ENCODE measurements at places on chromosomes 6 and 20.

DNA sequence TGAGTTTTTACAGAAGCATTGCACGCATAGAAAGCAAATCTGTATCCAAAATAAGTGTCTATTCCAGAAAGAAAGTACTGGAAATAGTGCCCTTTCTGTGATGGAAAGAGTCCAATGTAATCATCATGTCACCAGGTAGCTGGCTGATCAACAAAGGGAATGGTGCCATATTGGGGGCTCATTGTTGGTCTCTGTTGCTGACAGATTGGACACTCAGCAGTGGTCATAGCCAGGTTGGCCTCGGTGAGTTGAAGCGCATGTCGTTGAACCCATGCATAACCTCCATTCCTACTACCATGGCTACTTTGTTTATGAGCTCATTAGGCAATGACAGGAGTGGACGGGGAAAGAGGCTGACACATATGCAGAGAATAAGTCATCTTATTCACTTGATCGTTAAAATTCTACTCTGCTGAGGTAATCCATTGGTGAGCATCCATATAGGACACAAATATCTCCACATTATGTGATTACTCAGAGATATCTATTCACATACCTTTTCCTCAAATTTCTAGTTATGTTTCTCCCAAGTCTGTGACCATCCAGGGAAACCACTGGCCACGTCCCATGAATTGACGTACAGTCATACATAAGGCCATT is 560.5 kb downstream of the HAO1 start:
- DNase-seq = no peak

- no peak for DNase-seq
These were observed 382.4 kb upstream of the MMS22L start for GRCh38 chr6:97665446-97665845.

GRCh38 chr20:4901031-4901818 is 100.1 kb downstream of the SLC23A2 start:
- DNase-seq = no peak

DNA sequence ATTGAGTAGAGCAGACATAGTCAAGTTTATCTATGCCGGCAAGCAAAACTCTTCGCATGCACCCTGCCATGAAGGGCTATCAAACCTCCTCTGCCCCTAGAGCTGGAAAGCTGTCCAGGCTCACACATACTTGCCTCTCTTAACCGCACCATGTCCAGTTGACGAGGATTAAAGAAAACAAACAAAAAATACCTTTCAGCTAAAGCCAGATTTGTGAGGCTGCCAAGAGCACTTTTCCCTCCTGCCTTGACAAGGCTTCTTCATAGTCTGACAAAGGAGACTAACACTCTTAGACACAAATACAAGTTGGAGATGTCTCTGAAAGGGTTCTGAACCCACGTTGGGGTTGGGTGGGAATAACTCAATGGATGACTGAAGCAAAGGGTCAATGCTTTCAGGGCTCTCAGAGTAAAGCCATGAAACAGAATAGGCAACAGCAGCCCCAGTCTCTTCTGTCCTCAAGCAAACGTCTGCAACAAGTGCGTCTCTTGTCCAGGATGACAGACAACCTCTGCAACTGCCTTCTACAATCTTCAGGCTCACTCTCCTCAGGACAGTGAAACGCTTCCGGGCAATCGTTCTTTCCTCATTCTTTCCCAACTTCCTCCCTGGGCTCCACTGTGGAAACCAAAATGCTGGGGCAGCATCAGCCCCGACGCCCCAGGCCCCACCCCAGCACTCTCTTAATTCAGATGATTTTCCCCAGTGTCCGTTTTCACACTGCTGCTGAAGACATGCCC is 57.8 kb downstream of the AGPAT4 start:
- peak; percentile 34 for DNase-seq

DNA sequence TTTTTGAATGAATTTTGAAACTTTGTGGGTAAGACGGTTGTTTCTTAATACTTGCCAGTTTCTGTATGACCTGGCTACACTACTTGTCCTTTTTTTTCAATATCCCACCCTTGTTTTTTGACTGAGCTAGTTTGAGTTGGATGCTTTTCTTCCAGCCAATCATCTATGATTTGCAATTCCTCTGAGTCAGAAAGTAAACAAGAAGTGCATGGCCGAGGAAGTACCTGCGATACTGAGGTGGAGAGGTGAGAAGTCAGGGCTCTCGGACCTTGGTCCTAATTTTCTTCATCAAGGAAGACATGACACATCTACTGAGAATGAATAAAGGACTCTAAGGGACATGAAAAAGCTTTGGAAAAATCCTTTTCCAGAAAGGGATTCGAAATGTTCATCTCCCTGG is 185.7 kb downstream of the LINC00237 start:
- no peak for DNase-seq

GRCh38 chr6:32941214-32941768 is 463 bp upstream of the HLA-DMB start:
- DNase-seq = no peak

GRCh38 chr6:56850626-56851025 is 104.3 kb upstream of the BEND6 start:
- no peak for DNase-seq
